Kidney epithelial cell (primary cell): ENCODE measurements at places on chromosomes 2 and 18. TPM values are rescaled to one million over a fixed set of nuclear protein-coding genes. Genes with fewer than 3 reads are reported as not detected.

Gene FKBP7
- 17.5 and 24.6 TPM in 2 replicates for total RNA-seq

Gene PFN4
- total RNA-seq, result 1.9 and 3.4 TPM in 2 replicates

Gene CTDP1
- 29.7 and 31.6 TPM in 2 replicates for total RNA-seq

Gene CMPK2
- total RNA-seq, result 9.0 and 9.8 TPM in 2 replicates
